ENCODE measurements at places on chromosomes 7 and 10.

GRCh38 chr7:156558198-156558597, 82.4 kb upstream of the RNF32 start:
- H3K4me3 ChIP-seq: no peak overlapping the region
- no peak overlapping the region for H3K27ac ChIP-seq
- DNase-seq: no peak

- no peak for DNase-seq
- H3K27me3 ChIP-seq: no peaks in the 10 kb centered on the region
- no peaks in the 10 kb centered on the region for H3K4me1 ChIP-seq
- no peaks in the 10 kb centered on the region for H3K36me3 ChIP-seq
- no peak overlapping the region for H3K4me3 ChIP-seq
These were observed 2.3 kb downstream of the GPR22 start for GRCh38 chr7:107472116-107472515.

DNA sequence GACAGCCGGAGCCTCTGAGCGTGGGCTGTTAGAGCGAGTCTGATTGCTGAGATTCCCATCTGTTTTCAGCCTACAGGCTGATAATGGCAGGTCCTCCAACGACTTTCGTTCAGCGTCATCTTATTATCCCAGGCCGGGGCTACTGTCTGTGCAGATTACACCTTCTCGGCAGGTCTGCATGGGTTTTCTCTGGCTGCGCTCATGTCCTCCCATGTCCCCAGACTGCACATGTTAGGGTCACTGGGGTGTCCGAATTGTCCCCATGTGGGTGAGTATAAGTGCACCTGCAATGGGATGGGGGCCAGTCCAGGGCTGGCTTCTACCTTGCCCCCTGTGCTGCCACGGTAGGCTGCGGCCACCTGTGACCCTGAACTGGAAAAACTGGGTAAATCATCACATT, 257.8 kb downstream of the COBL start:
- H3K36me3 ChIP-seq: no peaks in the 10 kb centered on the region
- no peak overlapping the region for H3K27ac ChIP-seq

- H3K27ac ChIP-seq: peak overlapping the region; percentile 99
- no peaks in the 10 kb centered on the region for H3K27me3 ChIP-seq
These were observed 27.6 kb upstream of the C10orf71 start for GRCh38 chr10:49271346-49271745.

- H3K36me3 ChIP-seq: no peaks in the 10 kb centered on the region
- DNase-seq: no peak
- peak overlapping the region; percentile 77 for H3K27ac ChIP-seq
- no peaks in the 10 kb centered on the region for H3K27me3 ChIP-seq
- H3K4me3 ChIP-seq: peak overlapping the region; percentile 61
These were observed 75.7 kb upstream of the ASAH2 start for GRCh38 chr10:50326757-50327701.

- no peak overlapping the region for H3K4me3 ChIP-seq
- H3K27ac ChIP-seq: no peak overlapping the region
- DNase-seq: no peak
- H3K36me3 ChIP-seq: no peaks in the 10 kb centered on the region
- no peaks in the 10 kb centered on the region for H3K4me1 ChIP-seq
These were observed 594.2 kb downstream of the SORCS1 start for GRCh38 chr10:106570268-106570667.

DNA sequence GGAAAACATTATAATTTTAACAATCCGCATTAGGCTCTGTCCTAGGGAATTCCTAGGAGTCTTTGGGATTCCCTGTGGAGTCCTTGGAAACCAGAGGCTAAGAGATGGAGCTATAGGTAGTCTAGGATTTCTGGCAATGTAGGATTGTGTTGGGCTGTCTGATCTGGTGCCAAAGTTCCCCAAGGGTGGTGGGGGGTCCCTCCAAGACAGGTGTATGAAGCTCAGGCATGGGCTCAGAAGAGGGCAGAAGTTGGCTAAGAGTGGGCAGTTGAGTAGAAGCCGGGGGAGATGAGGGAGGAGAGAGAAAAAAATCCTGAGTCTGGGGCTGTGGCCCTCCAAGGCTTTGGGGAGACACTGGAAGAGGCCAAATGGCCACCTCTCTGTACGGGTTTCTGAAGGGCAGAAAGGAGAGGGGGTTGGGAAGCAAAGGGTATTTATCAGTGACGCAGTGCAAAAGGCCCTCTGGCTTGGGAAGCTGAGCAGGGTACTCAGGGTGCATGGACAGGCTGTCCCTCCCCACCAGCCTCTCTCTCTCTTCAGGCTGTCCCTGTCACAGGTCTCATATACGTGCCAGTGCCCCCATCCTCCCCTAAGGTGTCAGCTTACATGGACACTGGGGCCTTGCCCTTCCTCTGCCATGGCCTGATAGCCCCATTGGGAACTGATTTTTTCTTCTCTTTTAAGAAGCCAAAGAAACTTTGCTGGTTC, 929 bp downstream of the HOXA6 start:
- H3K4me3 ChIP-seq: peak overlapping the region; percentile 75
- H3K36me3 ChIP-seq: no peaks in the 10 kb centered on the region

DNA sequence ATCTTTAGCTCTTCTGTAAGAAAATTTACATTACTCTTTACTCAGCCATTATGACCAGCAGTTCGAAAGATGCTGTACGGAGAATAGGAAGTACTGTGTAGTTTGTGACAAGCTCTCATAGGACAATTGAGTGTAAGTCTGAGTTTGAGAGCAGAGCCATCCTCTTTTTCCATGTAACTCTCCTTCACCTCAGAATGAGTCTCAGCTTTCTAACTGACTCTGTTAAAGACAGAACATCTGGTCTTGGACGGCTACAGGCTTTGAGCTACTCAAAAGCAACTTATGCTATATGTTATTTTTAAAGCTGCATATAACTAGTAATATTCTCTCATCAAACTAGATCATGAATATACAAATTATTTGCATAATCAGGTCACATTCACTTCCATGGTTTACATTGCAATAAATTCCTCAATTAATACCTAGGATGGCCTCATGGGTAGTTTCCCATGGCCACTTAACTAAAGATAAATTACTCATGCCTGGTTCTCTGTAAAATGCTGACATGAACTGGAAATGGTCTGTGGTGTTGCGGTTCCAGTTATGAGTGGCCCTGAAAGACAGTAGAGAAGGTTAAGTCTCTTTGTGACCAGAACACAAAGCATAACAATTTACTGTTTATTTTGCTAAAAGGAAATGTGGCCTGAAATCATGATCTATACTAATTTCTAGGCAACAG, 358.7 kb downstream of the PHF14 start:
- H3K36me3 ChIP-seq: no peaks in the 10 kb centered on the region
- no peak overlapping the region for H3K4me3 ChIP-seq
- H3K27me3 ChIP-seq: no peaks in the 10 kb centered on the region
- H3K27ac ChIP-seq: no peak overlapping the region
- no peaks in the 10 kb centered on the region for H3K4me1 ChIP-seq

DNA sequence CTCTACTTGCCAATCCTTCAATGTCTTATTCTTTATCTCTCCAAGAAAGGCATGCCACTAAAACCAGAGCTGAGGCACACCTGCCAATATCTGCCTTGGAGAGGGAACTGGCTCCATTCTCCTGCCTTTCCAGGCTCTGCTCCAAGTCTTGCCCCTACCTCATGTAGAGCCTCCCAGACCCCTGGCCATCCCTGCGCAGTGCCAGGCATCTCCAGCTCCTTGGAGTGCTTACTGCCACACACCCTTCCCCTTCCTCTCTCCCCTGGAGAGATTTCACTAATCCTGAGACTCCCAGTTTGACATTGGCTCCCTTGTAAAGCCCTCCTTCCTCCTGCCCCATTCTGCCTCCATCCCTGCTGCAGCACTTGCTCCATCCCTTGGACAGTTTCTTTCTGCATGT, 255.2 kb upstream of the ZMIZ1 start:
- no peak overlapping the region for H3K4me3 ChIP-seq
- no peaks in the 10 kb centered on the region for H3K4me1 ChIP-seq
- no peaks in the 10 kb centered on the region for H3K36me3 ChIP-seq
- H3K27me3 ChIP-seq: no peaks in the 10 kb centered on the region
- no peak overlapping the region for H3K27ac ChIP-seq

DNA sequence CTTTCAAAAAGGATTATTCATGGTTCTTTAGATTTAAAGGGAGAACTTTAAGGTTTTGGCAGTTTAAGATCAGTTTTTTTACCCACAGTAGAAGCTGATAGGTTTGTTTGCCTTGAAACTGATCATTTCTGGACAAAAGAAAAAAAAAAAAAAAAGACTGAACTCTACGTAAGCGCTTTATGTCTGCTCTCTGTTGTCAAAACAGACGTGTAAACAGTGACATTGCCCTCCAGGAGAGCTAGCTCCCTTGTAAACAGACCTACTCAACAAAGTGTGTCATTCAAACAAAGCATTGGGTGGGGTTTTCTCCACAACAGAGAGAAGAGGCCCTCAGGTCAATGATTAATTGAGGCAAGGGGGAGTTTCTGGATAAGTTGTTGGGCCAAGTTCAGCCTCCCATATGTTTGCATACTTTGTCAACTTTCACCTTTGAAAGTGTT, 568.1 kb upstream of the LRRN3 start:
- H3K27ac ChIP-seq: no peak overlapping the region
- no peak overlapping the region for H3K4me3 ChIP-seq
- H3K36me3 ChIP-seq: no peaks in the 10 kb centered on the region
- DNase-seq: no peak
- H3K4me1 ChIP-seq: no peaks in the 10 kb centered on the region
- H3K27me3 ChIP-seq: no peaks in the 10 kb centered on the region

GRCh38 chr7:82445271-82445670, 1.7 kb upstream of the CACNA2D1 start:
- no peak overlapping the region for H3K4me3 ChIP-seq
- peaks cover 15% of the 10 kb centered on the region for H3K4me1 ChIP-seq
- H3K36me3 ChIP-seq: no peaks in the 10 kb centered on the region

DNA sequence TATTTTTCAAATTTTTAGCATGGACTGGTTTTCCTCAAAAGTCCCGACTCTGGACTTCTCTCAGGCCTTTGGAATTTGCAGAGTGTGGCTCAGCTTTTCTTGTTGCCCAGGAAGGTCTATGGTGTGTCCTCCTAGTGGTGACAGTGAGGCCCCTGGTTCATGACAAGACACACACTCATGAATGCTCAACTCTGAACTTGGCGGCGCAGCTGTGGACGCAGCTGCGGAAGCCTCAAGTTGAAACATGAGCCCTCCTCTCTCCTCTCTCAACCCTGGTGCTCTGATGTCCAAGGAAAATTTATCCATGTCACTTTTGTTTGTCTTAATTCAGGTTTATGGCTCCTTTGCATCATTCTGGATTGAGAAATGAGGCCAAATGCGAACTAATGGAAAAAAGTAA, 183.9 kb downstream of the HECW1 start:
- no peak overlapping the region for H3K4me3 ChIP-seq
- no peaks in the 10 kb centered on the region for H3K27me3 ChIP-seq
- no peaks in the 10 kb centered on the region for H3K4me1 ChIP-seq
- no peaks in the 10 kb centered on the region for H3K36me3 ChIP-seq
- peak; percentile 56 for DNase-seq

GRCh38 chr10:35650894-35651293, 8.8 kb upstream of the FZD8 start:
- no peak overlapping the region for H3K4me3 ChIP-seq
- no peak for DNase-seq
- H3K27ac ChIP-seq: no peak overlapping the region
- H3K4me1 ChIP-seq: no peaks in the 10 kb centered on the region
- H3K36me3 ChIP-seq: no peaks in the 10 kb centered on the region

- DNase-seq: no peak
- no peak overlapping the region for H3K27ac ChIP-seq
- H3K36me3 ChIP-seq: no peaks in the 10 kb centered on the region
- H3K4me1 ChIP-seq: peaks cover 6% of the 10 kb centered on the region
- H3K4me3 ChIP-seq: no peak overlapping the region
These were observed 37.2 kb downstream of the CLEC2L start for GRCh38 chr7:139560678-139561077.

DNA sequence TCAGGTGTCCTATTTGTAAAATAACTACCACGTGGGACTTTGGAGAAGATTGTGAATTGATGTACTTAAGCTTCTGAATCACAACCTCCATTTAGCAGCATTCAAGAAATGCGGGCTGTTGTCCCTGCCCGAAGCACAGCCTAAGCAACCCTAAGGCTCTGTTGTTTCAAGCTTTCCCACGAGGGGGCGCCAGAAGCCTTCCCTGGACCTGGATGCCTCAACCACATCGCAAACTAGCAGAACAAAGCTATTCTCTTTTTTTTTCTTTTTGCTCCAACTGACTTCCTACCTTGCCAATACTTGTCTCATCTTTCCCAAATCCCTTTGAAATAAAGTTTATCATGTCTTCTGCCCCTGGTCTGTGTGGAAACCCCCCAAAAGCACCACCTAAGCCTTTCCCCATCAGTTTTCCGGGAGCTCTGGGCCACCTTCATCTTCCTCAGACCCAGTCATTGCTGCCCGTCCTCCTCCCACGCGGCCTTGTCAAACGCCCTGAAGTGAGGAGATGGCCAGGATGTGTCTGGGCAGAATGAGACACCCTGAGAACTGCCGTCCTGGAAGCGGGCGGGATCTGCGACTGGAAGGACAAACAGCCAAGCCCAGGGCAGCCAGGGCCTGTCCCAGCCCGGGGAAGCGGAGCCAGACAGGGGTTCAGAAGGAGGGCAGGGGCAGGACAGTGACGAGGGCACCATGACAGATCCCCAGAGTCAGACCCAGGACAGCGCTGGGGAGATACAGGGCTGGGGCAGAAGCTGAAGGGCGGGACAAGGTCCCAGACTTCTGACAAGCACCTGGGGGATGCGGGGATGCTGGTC, 112.7 kb downstream of the SLIT1 start:
- no peak overlapping the region for H3K4me3 ChIP-seq
- no peak overlapping the region for H3K27ac ChIP-seq
- DNase-seq: peak; percentile 89
- no peaks in the 10 kb centered on the region for H3K4me1 ChIP-seq
- H3K36me3 ChIP-seq: no peaks in the 10 kb centered on the region

GRCh38 chr7:28405662-28406061, 6.7 kb upstream of the CREB5 start:
- peaks cover 6% of the 10 kb centered on the region for H3K4me1 ChIP-seq
- no peaks in the 10 kb centered on the region for H3K27me3 ChIP-seq
- peak; percentile 64 for DNase-seq
- no peaks in the 10 kb centered on the region for H3K36me3 ChIP-seq
- peak overlapping the region; percentile 27 for H3K27ac ChIP-seq
